ENCODE measurements at places on chromosomes 6 and 20. TPM values are rescaled to one million over a fixed set of nuclear protein-coding genes. Genes with fewer than 3 reads are reported as not detected.

The CD24 gene
- total RNA-seq, result 0.57 TPM

The THBD gene
- 1.2 TPM for total RNA-seq

The UNC5CL gene
- 0.09 TPM for total RNA-seq

The LRRC73 gene
- total RNA-seq, result 0.65 TPM

The NNAT gene
- 0.14 TPM for total RNA-seq

The CCDC170 gene
- total RNA-seq, result 2.6 TPM

The TMEM244 gene
- not detected for total RNA-seq
